ENCODE measurements at places on chromosomes 3 and 15. TPM values are rescaled to one million over a fixed set of nuclear protein-coding genes. Genes with fewer than 3 reads are reported as not detected.

DNA sequence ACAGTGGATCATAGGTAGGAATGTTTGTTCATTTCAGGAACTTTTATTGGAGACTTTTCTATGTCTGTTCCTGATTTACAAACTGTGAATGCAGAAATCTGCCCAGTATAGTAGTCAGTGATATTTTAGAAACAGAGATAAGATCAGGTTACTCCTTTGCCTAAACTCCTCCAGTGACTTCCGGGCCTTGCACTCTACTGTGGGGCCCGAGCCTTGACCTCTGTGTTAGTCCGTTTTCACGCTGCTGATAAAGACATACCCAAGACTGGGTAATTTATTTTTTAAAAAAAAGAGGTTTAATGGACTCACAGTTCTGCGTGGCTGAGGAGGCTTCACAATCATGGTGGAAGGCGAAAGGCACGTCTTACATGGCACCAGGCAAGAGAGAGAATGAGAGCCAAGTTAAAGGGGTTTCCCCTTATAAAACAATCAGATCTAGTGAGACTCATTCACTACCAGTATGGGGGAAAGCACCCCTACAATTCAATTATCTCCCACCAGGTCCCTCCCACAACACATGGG lies 127.1 kb downstream of the DNAJB8 start:
- DNase-seq = no peak

The CHRNA7 gene
- 0.16 TPM for polyA plus RNA-seq

DNA sequence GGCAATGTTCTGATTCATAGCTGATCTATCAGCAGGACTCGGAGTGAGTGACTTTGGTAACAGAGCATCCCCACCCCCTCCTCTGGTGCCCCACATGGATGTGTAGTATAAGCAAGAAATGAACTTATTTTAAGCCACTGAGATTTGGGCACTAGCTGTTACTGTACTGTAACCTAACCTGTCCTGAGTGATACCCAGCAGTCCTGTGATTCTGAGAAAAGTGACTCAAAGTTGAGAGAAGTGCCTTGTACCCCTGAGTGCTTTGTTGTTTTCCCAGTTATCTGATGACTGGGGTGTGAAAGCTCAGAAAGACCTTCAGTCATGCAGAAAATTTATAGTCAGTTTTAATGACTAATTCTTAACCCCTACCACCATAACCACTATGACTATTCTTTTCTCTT lies 439.9 kb upstream of the RBMS3 start:
- DNase-seq = no peak

- no peak for DNase-seq
Observed at GRCh38 chr3:53243165-53243564, 12.7 kb downstream of the TKT start.

- no peak for DNase-seq
Observed at GRCh38 chr15:81962482-81962881, 83.3 kb downstream of the MEX3B start.

GRCh38 chr15:29141308-29142128 lies 128.1 kb downstream of the NSMCE3 start:
- no peak for DNase-seq

DNA sequence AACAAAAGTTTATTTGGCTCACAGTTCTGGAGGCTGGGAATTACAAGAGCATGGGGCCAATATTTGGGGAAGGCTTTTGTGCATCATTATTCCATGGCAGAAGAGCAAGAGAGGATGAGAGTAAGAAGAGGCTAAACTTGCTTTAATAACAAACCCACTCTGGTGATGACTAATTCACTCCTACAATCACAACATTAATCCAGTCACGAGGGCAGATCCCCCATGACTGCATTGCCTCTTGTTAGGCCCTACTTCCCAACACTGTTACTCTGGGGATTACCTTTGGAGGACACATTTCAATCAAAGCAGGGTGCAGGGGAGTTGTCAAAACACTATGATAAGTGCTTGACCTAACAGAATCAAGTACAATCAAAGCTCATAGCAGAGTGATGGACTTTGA lies 181.7 kb downstream of the BBX start:
- DNase-seq = no peak

DNA sequence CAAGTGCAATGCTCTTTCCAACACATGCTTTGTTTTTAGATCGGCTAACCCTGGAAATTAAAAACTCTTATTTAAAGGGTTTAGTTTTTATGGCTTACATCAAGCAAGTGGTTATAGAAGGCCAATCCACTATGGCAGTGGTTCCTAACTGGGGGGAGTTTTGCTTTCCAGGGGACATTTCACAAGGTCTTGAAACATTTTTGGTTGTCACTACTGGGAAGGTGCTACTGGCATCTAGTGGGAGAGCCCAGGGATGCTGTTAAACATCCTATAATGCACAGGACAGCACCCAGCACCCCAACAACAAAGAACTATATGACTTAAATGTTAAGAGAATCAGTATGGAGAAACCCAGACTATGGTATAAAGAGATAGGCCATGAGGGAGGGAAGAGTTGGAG lies 439.0 kb downstream of the NTRK3 start:
- no peak for DNase-seq

- DNase-seq = no peak
Observed at GRCh38 chr3:193641440-193641775, 48.4 kb downstream of the OPA1 start.
